BE2C (cell line): ENCODE measurements at places on chromosomes 13 and 19.

DNA sequence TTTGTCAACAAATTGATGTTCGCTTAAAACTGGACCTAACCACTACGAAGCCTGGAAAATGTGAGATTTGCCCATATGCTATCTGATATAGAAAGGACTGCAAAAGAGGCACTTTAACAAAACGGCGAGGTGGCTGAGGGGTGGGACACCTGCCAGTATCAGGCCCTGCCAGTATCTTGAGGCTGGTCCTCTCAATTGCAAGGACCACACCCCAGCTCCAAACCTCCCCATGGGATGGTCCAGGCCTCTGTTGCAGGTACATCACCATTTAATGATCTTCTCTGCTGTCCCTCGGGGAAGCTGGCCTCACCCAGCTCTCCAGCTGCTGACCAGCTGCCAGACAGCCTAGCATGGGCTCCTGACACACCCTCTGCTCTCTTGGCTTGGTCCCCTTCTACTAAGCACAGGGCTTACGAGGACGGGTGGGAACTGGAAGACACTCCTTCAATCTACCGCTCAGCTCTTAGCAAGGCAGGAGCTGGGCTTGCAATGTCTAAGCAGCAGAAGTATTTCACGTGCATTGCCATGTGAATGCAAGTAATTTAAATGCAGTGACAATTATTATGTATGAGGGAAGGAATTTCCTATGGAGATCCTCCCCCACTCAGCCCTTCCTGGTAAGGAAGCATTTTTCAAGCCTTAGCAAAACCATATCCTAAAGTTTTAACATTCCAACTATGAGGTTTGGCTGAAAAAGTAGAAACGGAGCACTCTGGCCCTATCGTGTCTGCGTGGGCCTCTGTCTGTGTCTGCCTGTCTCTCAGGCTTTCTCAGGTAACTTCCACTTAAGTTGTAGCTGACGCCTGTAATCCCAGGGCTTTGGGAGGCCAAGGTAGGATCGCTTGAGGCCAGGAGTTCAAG is 63.9 kb downstream of the LATS2 start:
- no peak for DNase-seq

GRCh38 chr13:34037636-34038540 is 219.9 kb downstream of the RFC3 start:
- DNase-seq = no peak

DNA sequence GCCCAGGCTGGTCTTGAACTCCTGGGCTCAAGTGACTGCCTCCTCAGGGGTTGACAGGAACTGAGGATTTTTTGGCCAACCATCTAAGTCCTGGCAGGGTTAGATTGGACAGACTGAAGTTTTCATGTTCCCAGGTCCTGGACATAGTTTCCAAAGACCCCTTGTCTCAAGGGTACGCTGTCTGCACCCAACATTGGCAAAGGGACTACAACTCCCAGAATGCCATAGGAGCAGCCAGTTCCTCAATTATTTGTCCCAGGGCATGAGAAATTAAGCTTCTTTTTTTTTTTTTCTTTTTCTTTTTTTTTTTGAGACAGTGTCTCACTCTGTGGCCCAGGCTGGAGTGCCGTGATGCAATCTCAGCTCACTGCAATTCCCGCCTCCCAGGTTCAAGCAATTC is 6.9 kb downstream of the GYS1 start:
- no peak for DNase-seq

- peak; percentile 71 for DNase-seq
Measured at GRCh38 chr19:33143897-33144405, 12.0 kb downstream of the WDR88 start.

- DNase-seq = no peak
Measured at GRCh38 chr13:107497661-107498060, 717.7 kb downstream of the LIG4 start.

GRCh38 chr13:98488736-98489135 is 88.2 kb downstream of the STK24 start:
- DNase-seq = no peak

DNA sequence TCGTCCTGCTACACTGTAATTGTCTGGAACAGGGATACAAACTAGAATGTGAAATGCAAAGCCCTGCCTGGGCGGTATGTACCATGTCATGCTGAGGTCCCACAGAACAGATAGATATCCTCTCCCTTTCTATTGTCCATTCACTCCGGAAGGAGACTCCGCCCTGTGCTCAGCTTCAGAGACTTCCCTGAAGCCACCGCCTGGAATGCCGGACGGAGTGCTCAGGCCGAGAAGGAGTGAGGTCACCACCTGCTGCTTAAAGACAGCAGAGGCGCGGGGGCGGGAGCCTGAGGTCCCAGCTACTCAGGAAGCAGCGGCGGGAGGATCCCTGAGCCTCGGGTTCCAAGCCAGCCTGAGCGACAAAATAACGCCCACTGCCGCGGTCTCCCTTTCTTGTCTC is 890 bp upstream of the ZNF611 start:
- no peak for DNase-seq

DNA sequence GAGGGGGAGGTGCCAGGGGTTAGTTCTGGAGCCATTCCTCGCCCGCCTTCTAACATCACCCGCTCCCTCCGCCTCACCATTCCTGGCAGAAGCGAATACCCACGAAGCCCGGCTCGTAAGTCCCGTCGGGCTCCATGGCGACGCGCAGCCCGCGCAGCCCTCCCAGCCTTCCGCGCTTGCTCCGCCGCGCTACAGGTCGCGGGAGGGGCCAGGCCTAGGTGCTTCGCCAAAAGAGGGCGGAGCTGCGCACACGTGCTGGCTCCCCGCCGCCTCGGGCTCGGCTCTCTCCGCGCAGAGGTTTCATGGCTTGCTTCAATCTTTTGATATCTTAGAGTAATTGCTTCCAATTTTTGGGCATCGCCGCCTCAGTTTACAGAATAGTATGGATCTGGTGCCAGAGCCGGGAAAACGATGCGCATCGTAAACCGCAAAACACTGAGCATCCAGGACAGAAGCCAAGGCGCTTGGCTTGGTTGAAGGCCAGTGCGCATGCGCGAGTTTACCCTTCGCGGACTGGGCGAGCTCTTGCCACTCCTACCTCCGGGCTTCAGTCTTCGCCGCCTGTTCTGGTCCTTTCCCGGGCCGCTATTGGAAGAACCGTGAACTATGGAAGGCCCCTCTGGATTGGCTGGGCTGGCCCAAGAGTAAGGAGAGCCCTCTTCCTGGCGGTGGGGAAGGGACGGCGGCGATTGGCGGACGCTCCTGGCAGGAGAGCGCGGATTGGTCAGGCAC is at the start of gene POLR2I:
TSS of gene POLR2I (minus strand) at position 155 of the 732 bp plus-strand sequence. CDS start at position 136, 19 bp downstream.
- peak; percentile 99 for DNase-seq

DNA sequence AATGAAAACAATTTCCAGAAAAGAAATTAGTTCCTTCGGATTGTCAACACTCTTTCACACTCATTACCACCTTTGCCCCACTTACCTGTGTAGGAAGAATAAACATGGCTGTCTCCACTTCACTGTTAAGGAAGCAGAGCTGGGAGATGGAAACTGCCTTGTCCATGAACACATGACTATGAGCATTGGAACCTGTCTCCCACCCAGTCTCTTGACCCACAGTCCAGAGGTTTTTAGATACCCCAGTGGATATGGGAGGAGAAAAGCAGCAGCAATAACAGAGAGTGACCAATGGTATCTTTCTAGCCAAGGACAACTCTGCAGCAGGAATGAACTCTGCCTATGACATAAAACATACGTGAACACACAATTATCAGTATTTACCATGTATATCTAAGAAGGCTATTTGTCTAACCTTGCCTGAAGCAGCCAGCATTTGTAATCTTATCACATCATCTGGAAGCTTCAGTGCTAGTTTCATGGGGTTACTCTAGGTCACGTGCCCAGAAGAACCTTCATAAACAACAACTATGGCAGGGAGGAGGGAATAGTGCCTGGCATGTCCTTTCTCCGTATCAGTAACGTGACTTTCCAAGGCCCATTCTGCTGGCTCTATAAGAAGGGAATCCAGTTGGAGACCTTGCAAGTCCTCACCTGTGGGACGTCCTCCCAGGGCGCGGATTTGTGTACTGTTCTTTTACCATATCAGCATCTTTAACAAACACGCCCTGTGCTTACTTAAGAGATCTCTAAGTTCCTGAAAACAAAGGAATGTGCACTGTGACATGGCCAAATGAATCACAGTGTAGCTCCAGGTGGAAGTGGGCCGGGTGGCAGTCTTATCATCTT is 221.8 kb upstream of the UBL3 start:
- DNase-seq = no peak

- DNase-seq = no peak
Measured at GRCh38 chr13:38463048-38463447, 113.4 kb downstream of the UFM1 start.

- DNase-seq = no peak
Measured at GRCh38 chr13:40432018-40432978, 234.1 kb downstream of the FOXO1 start.

DNA sequence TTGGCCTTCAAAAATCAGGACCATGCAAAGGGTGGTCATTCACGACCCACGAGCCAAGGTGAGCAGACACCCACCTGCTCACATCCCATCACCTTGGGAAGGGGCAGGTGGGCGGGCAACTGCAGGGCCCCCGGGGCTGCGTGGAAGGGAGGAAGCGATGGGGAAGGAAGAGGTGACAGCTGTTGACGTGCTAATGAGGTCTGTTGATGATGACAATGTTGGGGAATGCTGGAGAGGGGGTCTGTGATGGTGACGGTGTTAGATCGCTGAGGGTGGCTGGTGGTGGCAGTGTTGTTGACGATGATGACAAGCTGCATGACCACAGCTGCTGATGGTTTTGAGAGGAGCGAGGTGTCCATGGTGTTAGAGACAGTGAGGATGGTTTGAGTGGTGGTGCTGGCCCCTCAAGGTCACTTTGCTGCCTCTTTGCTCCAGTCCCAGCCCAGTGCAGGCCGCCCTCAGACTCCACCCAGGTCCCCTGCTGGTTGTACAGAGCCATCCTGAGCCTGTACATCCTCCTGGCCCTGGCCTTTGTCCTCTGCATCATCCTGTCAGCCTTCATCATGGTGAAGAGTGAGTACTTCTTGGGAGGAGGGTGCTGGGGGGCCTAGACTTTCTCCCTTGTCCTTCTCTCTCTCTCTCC is 900 bp downstream of the MCEMP1 start:
- DNase-seq = no peak

GRCh38 chr19:5231857-5232678 is 108.5 kb downstream of the PTPRS start:
- no peak for DNase-seq

DNA sequence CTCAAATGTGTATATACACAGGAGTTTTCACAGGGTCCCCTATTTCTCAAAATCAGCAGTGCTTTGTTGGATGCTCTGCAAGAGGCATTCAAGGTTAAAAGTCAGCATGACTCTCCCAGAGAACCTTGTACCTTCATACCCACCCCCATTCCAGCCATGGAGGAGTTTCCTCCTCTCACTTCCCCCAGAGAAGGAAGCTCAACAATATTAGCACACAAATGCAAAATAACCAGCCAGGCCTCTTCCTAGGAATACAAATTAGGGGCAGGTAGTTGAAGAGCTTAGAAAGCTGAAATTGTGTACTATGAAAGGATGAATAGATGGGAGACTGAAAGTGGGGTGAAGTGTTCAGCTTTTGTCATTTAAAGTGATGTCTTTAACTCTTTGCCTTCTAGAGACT is 43.8 kb downstream of the SPRY2 start:
- DNase-seq = no peak

DNA sequence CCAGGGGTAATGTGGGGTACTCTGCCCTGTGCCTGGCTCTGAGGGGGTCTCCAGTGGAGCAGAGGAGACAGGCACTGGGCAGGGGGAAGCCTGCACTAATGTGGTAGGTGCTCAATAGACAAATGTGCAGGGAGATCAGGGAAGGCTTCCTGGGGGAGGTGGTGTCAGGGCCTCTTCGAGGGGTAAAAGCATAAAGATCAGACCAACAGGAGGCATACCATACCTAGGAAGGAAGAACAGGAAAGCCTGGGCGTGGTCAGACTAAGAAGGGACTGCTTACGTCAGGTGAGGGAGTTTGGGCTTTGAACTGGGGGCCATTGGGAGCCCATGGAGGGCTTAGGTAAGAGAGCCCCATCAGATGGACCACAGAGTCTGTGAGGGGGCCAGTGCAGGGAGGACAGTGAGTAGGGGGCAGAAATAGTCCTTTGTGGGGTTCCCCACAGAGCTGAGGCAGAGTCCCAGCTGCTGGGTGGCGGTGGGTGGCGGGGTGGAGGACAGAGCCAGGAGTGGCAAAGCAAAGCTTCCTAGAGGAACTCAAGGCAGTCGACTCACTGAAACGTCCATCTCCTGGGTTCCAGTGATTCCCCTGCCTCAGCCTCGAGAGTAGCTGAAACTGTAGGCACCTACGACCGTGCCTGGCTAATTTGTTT is 8.8 kb downstream of the PRR36 start:
- DNase-seq = no peak

- peak; percentile 28 for DNase-seq
Measured at GRCh38 chr19:17950310-17951156, 16.4 kb upstream of the KCNN1 start.

DNA sequence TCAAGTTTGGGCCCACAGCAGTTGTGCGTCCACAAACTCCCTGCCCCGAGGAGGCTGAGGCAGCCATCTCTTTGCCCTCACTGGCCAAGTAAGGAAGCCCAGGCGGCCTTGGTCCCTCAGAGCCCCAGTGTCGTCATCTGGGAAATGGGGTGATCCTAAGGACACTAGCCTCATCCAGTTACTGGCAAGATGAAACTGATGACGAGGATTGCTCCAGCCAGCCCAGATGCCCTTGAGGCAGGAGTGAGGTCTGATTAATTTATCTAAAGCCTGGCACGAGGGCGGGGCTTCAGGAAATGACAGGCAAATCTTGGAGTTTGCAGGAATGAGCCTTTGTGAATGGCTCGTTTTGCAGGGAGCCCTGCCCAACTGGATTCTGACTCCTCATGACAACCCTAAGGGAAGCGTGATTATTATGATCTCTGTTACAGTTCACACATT is 5.6 kb downstream of the LIPE start:
- DNase-seq = no peak

- no peak for DNase-seq
Measured at GRCh38 chr19:2127758-2128157, 23.6 kb downstream of the AP3D1 start.

DNA sequence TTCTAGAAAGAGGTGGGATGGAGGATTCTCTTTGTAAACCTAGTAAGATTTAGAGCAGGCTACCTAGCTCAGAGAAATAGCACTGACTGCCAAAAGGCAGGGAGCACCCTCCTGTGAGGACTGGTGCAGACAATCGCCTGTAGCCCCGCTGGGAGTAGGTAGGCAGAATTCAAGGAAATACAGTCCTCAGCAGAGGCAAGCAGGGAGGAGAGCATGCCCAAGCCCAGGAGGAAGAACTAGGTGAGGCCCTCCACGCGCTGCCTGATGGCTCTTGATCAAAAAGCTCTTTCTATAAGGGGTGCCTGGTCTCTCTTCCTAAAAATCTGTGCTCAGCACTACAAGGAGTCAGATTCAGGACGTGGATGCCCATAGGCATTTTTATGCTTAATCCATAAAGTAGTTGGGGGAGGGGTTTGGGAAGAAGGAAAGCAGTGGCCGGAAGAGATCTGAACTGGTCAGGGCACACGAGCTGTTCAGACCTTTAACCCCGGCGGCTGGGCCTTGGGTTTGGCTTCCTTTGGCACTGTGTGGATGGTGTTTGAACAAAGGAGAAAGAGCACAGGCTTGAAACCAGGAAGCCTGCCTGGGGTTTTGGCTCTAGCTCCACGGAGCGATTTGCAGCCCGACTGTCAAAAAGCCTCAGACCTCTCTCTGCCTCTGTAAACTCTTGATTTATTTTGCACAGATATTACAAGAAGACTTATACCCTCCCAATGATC is 320.6 kb downstream of the FOXO1 start:
- no peak for DNase-seq
